Activated CD4-positive, alpha-beta T cell treated with anti-CD3 and anti-CD28 coated beads, Interleukin-10, Interleukin-2, amounts not matched to agents 100 ng/mL and 50 ng/mL, durations not matched to agents 16 hours and 8 hours (primary cell): ENCODE measurements at places on chromosomes 5 and 9.

GRCh38 chr9:122176916-122177315 lies 17.2 kb downstream of the MORN5 start:
- DNase-seq: no peak

GRCh38 chr9:36029202-36029601 lies 7.5 kb upstream of the RECK start:
- DNase-seq: no peak

DNA sequence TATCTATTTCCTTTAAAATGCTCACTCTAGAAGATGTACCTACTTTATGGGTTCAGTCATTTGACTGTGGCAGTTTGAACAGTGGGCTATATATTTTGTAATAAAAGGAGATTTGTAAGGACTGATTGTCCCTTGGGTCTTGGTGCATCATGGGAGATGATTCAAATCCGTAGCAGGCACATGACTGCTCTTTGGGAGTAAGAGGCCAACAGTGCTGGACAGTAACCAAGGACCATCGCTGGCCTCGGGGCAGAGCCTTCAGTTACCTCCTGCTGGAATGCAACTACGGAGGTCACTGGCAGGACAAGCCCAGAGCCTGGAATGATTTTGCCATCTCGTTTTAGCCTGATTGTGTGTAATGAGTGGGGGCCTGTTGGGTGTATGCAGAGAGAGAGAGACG lies 7.0 kb upstream of the MAMDC2 start:
- DNase-seq: no peak

DNA sequence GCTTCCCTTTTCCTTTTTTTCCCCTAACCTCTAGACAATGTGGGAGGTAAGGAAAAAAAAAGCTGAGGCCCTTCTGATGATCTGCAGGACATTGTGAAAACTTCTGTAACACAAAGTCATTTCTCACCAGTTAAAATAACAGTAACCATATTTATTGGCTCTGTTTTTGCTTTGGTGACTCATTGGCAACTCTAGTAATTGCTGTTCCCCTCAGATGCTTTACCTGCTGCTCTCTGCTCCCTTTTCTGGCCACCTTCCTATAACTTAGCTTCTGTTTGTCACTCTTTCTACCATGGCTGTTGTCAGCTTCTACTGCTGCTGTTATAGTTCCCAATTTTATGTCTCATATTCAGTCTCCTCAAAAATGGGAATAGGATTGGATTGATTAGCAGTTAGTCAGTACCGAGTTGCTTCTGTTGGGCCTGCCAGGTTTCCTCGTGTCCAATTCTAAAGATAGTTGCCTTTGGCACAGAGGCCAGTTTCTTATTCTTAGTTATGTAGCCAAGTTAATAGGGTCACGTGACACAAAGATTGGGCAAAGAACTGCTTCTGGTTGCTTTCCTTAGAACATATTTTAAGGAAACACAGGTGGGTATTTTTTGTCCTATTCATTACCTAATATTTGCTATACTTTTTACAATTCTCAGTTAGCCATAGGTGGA lies 16.8 kb downstream of the SCAMP1 start:
- DNase-seq: peak; percentile 65

DNA sequence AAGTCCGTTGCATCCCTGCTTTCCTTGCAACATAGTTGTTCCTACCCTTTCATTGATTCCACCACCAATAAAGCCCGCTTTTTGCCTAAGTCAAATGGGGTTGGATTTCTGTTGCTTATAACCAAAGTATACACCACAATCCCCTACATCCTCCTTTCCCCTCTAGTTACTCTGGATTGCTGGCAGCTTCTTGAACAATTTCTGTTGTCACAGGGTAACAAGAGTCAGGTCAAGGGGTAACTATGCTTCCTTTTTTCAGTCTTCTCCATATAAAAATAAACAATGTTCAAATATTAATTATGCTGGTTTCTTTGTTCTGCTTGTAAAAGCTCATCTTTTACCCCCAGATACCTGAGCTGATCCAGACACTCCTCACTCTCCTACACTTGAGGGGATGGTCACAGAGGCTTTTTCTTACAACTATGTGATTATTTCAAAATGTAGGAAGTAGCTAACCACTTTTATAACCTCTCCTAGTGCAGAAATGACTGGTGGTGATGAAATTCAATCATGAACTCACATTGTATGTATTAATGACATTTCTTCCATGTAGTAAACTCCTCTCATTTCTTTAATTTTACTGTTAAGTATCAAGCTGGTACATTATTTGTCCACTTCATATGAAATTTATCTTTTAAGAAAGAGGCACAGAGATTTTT lies 136.5 kb downstream of the SNX18 start:
- peak; percentile 36 for DNase-seq

DNA sequence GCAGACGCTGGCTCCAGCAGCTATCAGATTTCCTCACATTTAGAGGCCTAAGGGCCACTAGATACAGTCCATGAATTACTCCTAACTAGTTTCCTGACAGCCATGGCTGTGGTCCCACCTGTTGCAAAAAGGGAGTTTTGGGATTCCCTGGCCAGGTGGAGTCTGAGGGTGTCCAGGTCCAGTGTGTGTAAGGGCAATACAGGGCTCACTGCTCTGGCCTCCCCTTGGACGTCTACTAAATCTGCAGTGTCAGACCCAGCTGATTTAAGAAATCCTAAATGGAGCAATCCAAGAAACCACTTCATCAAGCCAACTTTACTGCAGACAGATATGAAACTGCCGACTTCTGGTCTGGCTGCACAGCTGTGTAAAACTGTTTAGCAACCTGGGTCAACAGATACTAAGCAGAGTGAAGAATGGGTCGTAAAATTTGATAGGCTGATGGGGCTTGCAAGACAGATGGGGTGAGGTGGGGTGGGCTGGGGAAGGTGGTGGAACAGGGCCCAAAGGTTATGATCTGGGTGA lies 116.4 kb downstream of the GADD45G start:
- DNase-seq: no peak

- DNase-seq: no peak
These were observed 27.5 kb downstream of the CEL start for GRCh38 chr9:133089271-133089671.

DNA sequence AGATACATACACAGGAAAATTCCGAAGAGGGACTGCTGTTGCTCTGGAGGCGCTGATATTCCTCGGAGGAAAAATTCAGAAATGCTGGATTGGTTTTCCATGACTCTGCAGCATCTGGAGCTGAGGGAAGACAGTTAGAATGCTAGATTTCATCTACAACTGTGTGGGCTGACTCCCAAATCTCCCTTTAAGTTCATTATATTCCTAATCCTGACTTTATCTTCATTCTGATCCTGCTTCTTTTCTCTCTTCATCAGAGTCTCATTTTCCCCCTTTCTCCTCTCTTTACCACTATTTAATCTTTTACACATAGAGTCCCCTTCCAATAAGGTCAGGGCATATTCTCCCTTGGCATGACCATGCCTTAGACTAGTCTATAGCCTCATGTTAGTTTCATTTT lies at the start of gene OR1N1:
Gene OR1N1 (minus strand): TSS at position 101 of the 400 bp plus-strand sequence. CDS start 0 bp downstream, at position 101.
- no peak for DNase-seq

DNA sequence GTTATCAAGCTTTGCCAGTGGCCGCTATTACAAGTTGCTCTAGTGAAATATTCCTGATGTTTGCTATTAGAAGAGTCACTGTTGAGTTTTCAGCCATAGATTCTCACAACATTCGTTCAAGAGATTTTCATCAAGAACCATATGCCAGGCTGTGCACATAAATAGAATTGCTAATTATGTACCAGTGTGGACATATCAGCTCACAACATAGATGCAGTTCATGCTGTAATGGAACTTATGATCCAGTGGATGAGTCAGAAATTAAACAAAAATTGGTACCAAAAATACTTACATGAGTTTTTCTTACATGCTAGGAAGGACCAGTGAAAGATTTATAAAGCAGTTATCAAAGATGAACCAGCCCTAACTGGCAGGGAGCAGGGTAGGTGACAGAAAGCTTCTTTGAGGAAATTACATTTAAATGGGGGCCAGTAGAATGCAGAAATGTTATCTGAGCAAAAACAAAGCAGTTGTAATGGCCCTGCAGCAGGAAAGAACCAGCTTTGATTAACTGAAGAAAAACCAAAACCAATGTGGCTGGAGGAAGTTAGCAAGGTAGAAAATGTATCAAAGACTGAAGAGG lies 404.2 kb downstream of the DNAH5 start:
- no peak for DNase-seq

- no peak for DNase-seq
These were observed 260.7 kb upstream of the ARRDC3 start for GRCh38 chr5:91643797-91644196.

- no peak for DNase-seq
These were observed 198.5 kb downstream of the CACNA1B start for GRCh38 chr9:138075961-138076649.

- no peak for DNase-seq
These were observed 28.6 kb upstream of the TMEM250 start for GRCh38 chr9:136147038-136147889.

- peak; percentile 20 for DNase-seq
These were observed at the start of gene CDO1 for GRCh38 chr5:115816226-115817081. TSS of gene CDO1 (minus strand) at chr5:115816659. CDS start at chr5:115816397, 262 bp downstream.

DNA sequence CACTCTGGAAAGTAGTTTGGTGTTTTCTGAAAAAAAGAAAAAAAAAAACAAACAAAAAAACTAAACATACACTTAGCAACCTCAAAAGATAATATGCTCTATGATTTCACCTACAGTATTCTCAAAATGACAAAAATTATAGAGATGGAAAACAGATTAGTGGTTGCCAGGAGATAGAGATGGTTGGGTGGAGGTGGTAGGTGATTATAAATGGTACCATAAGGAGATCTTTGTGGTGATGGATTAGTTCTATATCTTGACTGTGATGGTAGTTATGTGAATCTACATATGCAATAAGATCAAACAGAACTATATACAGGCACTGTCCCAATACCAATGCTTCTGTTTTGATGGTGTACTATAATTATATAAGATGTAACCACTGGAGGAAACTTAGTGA lies 32.0 kb downstream of the PTBP3 start:
- no peak for DNase-seq

GRCh38 chr9:92599938-92600461 lies 64.2 kb upstream of the ECM2 start:
- DNase-seq: no peak

- DNase-seq: no peak
These were observed 96.6 kb downstream of the BRINP1 start for GRCh38 chr9:119272500-119273211.

DNA sequence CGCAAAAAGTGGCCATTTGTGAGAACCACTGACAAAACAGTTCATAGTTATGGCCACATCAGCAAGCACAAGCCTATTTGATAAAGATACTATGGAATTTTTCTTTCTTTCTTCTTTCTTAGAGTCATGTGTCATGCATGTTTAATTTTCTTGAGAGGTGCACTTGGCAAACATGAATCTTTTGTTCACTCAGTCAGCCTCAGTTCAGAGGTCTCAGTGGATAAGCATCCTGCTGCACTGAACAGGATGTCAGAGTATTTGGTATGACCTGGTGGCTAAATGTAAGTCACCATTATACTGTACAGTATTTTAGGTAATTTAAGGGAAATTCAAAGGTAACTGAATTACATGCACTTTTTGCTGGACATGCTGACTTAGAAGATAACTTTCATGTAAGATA lies 5.4 kb downstream of the NNT start:
- no peak for DNase-seq

DNA sequence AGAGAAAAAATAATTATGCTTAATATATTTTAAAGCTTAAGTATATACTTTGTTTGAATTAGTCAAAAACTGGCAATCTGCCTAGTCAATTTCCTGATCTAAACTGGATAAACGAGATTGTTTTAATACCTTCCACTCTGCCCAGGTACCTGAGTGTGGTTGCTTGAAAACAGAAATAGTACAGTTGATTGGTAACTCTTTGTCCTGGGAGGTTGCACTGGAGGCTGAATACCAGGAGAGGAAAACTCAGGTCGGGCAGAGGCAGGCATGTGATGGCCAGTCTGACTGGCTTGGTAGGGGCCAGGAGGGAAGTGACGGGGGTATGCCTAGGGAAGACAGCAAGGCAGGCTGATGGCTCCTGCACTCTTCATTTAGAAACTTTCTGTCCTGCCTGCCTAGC lies 80.2 kb downstream of the PIK3R1 start:
- no peak for DNase-seq

GRCh38 chr5:138338411-138339090 lies 485 bp downstream of the FAM53C start:
- DNase-seq: peak; percentile 21

DNA sequence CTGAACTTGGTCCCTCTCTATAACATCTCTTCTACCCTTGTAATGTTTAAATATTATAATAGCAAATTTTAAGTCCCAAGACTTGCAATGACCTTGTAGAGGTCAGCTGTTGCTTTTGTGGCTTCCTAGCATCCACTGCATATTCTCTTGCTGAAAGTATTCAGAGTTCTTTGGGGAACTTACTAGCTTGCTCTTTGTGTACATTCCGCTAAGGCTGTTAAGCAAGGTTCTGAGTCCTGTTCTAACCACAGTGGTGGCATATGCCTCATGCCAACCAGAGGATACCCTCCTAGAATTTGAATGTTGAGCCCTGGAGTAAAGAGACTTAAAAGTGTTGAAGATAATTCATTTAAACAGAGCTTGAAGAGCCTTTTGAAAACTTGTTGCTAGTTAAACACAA lies 570.9 kb downstream of the TLE1 start:
- no peak for DNase-seq

GRCh38 chr9:89753472-89754055 lies 148.8 kb downstream of the GADD45G start:
- no peak for DNase-seq

DNA sequence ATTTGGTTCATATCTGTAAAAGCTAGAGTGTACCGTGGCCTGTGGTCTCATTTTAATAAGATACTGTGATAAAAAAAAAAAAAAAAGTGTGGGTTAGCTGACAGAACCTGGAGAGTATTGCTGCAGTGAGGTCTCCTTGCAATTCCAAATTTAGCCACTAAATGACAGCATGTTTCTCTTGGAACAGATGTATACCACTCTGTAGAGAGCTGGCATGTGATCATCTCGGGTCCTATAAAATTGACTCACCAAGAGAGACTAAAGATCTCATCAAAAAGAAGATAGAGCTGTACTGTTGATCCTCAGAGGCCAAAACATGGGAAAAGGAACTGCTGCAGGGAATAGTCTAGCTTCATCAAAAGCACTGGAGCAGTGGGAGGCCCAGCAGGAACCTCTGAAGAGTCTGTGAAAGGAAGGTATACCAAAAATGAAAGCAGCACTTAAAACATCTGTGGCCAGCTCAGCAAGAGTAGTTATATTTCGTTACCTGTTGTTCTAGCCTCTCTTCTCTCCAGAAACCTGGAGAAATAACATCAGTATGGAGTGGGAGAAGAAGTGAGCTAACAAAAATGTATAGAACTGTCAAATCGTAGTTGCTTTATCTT lies 826.8 kb downstream of the EFNA5 start:
- no peak for DNase-seq

GRCh38 chr5:21397693-21398092 lies 1409.7 kb upstream of the CDH18 start:
- no peak for DNase-seq

GRCh38 chr9:99180662-99181061 lies 41.1 kb downstream of the ALG2 start:
- DNase-seq: no peak

DNA sequence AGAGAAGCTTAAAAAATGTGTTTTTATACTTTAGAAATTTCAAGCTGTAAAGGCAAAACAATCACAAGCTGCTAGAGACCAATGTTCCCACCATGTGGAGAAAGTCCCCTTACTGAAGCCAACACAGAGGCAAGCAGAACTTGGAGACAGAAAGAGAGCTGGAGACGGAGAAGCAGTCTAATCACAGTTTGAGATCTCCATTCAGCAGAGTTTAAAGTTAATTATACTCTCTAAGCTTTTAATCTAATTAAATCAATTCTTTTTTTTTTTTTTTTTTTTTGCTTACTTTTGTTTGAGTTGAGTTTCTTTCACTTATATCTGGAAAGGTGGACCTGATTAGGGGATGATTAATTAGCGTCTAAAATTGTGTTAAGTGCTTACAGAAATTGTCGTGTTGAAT lies 1534.3 kb downstream of the MAT2B start:
- DNase-seq: no peak

- no peak for DNase-seq
These were observed 15.8 kb downstream of the PTPA start for GRCh38 chr9:129126749-129127618.
